Brain microvascular endothelial cell (primary cell): ENCODE measurements at places on chromosomes 16 and 17.

- peak; percentile 86 for DNase-seq
These were observed 11.6 kb upstream of the CBX4 start for GRCh38 chr17:79850571-79851460.

- DNase-seq: no peak
These were observed 53.7 kb upstream of the METRNL start for GRCh38 chr17:83025636-83026280.

GRCh38 chr17:63407741-63408330 is 38.3 kb downstream of the CYB561 start:
- no peak for DNase-seq

DNA sequence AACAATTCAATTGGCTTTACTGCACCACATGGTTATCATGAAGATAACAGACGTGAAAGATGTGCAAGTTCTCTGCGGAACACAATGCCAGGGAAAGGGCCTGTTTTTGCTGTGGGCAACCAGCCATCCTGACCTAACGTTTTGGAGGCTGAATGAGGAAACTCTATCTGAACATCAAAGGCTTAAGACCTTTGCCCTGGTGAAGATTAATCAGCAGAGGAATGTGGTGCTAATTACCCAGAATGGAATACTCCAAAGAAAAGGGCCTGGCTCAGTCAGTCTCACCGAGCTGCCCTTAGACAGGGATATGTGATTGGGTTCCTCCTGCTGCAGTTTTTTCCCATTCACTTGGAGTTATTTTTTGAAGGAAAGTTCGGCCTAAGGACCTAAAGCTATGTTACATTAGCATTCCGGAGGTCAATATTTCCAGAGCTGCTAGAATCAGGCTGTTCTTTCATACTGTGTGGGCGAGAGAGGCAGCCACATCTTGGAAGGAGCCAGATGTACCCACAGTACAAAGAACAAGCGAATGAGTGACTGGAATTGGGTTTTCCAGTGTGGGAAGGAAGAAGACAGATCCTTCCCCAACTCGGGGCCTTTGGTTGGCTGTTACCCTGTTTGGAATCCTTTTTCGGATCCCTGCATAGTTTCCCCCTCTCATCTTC is 15.5 kb downstream of the ASIC2 start:
- DNase-seq: no peak

- DNase-seq: no peak
These were observed 39.7 kb downstream of the NACA2 start for GRCh38 chr17:61551255-61551742.

DNA sequence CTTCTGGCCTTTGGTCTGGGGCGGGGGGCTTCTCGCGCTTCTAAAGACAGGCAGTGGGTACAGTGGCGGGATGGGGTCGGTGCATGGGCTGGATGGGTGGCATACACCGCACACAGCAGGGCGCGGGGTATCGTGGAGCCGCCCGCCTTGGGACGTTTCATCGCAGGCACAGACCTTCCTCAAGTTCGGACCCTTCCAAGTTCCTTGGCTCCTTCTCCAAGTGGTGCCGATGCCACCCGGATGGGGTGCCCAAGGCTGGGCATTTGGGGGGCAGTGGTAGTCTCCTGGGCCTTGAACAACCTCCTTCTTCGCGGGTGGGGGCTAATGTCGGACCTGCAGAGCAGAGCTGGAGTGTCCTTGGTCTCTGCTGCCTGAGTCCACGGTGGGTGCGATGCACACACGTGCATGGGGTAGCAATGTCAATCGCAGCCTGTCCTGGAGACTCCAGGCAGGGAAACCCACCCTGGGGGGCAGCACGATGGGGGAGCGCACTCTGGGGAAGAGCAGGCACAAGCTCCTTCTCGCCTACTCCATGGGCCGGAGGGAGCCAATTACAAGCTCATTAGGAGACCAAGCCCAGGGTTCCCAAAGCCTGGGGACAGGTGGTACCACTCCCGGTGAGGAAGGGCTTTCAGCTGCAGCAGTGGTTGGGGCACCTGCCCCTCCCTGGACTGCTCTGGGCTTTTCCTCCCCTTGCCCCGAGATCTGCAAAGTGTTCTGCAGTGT is 686 bp upstream of the MTSS2 start:
- DNase-seq: no peak

GRCh38 chr17:1829216-1829591 is 498 bp downstream of the SMYD4 start:
- DNase-seq: peak; percentile 9

GRCh38 chr16:89257757-89258465 is 40.4 kb downstream of the ZNF778 start:
- no peak for DNase-seq

DNA sequence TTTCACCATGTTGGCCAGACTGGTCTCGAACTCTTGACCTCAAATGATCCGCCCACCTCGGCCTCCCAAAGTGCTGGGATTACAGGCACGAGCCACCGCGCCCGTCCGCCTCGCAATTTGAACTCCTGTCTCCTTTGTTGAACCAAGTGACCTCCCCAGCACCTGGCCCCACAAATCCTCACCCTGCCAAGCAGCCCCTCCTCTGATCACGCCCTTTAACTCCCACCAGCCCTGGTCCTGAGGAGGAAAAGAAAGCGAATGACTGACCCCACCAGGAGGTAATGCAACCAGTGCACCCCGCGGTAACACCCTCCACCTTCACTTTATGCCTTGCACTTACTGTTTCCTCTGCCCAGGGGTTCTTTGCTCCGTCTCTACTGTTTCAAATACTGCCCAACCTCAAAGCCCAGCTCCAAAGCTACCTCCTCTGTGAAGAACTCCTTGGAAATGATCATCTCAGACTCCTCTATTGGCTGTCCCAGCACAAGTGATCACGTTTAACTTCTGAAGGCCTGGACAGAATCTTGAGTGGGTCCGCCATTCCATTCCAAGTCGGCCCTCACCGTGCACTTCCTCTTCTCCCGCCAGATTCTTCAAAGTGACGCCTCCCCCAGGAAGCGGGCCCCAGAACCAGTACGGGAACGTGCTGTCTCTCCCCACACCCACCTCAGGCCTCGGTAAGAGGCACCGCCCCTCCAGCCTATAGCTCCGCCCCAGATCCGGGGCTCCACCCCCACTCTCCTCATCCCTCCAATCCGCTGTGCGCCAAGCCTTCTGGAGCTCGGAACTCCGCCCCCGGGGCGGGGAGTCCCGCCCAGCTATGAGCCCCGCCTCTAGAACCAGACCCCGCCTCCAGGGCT is 4.4 kb downstream of the CD19 start:
- peak; percentile 35 for DNase-seq

GRCh38 chr17:45334701-45335677 is 18.2 kb upstream of the MAP3K14 start:
- DNase-seq: no peak

DNA sequence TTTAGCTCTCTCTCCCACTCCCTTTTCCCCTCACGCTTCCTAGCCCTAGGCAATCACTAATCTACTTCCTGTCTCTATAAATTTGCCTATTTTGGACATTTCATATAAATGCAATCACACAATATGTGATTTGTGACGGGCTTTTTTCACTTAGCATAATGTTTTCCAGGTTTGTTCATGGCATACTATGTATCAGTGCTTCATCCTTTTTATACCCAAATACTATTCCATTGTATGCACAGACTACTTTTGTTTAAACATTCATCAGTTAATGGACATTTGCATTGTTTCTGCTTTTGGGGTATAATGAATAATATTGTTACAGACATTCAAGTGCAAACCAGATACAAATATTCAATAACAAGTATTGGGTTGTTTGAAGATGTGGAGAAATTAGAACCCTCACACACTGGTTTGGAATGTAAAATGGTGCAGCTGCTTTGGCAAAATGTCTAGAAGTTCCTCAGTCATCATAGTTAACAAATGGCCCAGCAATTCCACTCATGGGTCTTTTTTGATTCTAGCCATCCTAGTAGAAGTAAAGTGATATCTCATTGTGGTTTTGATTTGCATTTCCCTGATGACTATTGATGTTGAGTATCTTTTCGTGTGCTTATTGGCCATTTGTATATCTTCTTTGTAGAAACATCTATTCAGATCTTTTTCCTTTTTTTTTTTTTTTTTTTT is 67.7 kb downstream of the TBX4 start:
- DNase-seq: no peak

- no peak for DNase-seq
These were observed 62.4 kb downstream of the NKD1 start for GRCh38 chr16:50610331-50611262.

DNA sequence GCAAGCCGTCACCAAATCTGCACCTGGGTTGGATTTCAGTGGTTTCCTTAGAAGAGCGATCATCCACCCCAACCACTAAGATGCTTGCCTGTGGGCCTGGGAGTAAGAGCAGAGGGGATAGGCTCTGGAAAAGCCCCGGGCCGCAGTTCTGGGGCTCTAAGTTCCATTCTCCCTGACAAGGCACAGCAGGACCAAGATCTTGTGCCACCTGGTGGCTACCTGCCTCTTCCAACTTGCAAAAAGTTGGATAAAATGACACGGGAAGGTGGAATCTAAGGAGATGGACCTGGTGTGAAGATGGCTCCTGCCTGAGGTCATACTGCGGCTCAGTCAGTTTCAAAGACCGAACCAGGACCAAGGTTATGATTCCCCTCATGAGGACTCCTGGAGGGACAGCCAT is 42.3 kb downstream of the ABCC12 start:
- DNase-seq: no peak

- DNase-seq: peak; percentile 45
These were observed 704.1 kb downstream of the CDH11 start for GRCh38 chr16:64417711-64418227.

DNA sequence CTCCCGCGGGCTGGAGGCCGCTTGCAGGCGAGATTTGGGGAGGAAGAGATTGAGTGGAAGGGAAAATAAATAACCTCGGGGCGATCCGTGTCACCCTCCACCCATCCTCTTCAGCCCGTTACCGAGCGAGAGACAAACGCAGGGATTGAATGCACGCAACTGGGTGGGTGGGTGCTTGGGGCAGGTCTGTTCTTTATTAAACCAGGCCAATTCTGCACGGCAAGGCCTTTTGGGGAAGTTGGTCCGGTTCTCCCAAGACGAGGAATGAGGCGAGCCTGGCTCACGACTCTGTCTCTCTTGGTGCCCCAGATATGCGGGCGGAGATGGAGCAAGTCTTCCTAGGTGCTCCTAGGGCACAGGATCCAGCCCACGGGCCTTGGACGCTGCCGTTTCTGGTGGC is 396 bp upstream of the HOXB7 start:
- no peak for DNase-seq
